Stimulated activated CD8-positive, alpha-beta memory T cell treated with anti-CD3 and anti-CD28 coated beads, Interleukin-7, amount 100 ng/mL, for 1 hour (primary cell): ENCODE measurements at places on chromosomes 3 and 15.

DNA sequence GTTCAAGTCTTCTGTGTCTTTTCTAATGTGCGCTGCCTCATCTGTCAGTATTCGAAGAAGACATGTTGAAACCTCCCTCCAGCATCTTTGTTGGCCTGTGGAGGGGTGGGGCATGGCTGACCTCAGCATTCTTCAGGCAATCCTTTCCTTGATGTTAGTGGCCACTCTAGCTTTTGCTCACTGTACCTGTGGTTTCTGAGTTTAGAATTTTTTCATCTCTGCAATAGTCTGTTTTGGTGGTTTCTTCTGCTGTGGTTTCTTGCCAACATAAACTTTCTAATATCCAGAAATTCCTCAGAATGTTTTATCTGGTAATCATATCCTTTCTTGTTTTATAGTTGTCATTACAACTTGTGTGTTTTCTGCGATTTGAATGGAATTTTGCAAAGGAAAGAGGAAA lies 251.3 kb upstream of the NR2E3 start:
- no peak for DNase-seq

DNA sequence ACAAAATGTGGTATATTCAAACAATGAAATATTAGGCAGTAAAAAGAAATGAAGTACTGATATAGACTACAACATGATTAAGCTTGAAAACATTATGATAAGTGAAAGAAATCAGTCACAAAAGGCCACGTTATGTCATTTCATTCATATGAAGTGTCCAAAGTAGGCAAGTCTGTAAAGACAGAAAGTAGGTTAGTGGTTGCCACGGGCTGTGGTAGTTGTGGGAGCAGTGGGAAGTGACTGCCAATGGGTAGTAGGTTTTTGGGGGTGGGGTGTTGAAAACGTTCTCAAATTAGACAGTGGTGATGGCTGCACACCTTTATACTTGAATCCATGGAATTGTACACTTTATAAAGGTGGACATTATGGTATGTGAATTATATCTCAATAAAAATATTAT lies 12.1 kb downstream of the GALNT15 start:
- DNase-seq: no peak

DNA sequence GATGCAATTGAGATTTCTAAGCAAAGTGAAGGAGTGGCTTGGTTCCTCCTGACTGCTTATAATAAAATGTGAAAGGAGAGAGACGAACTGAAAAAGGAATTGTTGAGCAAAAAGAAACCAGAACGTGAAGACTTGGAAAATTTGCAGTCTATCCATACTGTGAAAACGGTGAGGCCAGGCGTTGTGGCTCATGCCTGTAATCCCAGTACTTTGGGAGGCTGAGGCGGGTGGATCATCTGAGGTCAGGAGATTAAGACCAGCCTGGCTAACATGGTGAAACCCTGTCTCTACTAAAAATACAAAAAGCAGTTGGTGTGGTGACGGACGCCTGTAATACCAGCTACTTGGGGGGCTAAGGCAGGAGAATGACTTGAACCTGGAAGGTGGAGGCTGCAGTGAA lies 56.7 kb upstream of the TSPAN3 start:
- no peak for DNase-seq

DNA sequence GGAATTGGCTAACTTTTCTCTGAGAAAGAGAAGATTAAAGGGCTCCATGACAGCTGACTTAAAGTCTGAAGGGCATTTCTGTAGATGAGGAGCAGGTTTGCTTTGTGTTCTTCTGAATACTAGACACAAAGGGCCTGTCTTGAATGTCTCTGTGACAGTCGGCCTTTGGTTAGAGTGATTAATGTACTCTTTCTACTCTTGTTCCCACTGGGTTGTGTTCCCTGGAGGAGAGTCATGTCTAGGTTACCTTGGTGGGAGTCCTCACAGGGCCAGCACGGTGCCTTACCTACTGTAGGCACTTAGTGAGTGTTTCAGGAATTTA lies 66.1 kb downstream of the MAP2K5 start:
- no peak for DNase-seq

- no peak for DNase-seq
Measured at GRCh38 chr3:42683875-42684598, 1.3 kb upstream of the KLHL40 start.

DNA sequence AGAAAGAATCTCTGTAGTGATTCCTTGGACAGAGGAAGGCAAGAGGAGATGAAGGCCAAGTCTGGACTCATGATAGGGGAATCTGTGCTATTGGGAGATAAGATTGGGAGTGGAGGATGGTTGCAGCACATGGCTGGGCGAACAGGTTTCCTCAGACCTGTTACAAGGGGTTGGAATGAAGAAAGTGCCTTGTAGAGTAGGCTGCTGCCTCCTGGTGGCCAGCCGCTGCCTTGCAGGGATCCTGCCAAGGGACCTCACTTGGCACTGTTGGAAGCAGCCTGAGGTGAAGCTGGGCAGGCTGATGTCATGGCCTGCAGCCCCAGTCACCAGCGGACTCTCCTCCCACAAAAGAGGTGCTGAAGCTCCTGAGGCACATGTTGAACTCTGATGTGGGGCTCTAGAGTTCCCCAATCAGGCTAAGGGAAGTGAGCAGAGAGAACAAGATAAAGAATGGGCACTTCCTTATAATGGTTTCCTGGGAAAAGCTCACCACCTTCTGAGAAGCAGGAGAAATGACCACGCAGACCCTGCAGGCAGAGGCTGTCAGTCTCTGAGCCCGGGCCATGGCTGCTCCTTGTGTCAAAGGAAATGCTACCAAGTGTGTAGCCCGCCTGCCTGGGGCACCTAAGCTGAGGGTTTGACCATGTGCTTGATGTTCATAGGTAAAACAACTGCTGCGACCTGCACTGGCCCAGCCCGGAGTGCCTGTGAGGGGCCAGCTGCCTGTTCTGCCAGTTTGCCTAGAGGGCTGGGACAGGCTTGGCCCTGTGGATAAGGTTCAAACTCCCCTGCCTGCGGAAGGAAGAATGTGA lies 1.6 kb upstream of the TEX264 start:
- peak; percentile 65 for DNase-seq

- no peak for DNase-seq
Measured at GRCh38 chr15:47460795-47461573, 256.3 kb upstream of the SEMA6D start.

DNA sequence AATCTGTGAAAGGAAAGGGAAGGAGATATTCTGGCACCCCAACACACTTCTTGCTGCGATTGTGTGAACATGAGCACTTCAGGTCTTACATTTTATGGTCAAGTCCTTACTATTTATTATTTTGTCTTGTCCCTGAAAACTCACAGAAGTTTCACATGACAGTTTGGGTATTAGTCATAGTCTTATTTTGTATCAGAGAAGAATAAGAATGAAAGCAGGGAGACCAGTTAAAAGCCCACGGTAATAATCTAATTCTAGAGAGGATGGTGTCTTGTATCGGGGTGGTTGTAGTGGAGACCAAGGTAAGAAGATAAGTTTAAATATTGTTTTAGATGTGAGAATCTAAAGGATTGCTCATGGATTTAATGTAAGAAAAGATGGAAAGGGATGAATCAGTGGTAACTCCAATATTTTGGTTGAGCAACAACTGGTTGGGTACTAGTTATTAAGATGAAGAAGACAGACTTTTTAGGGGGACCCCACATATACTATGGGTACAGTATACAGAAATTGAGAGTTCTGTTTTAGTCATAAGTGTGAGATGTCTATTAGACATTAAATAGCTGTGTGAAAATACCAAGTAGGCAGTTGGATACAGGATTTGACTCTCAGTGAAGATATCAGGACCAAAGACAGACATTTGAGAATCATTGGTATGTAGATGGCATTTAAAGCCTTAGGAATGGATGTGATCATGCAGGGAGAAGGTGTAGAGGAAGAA lies 227.6 kb downstream of the MFSD1 start:
- no peak for DNase-seq

DNA sequence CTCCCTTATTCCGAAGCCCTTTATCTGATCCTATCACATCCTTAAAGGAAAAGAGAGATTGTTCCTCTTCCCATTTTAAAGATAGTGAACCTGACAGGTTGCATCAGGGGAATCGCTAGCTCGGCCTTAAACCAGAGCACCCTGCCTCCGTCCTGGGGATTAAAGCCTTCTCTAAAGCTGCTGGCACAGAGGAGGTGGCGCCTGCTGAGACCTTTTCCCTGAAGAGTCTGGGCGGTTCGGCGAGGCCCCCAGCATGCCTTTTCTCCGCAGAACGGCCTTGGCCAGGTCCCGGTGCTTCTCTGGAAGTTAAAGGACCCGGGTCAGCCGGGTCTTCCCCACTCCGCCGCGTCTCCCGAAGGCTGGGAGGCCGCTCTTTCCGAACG lies 593 bp downstream of the FAM219B start:
- DNase-seq: no peak

GRCh38 chr3:97530691-97531090 lies 233.9 kb upstream of the ARL6 start:
- no peak for DNase-seq

DNA sequence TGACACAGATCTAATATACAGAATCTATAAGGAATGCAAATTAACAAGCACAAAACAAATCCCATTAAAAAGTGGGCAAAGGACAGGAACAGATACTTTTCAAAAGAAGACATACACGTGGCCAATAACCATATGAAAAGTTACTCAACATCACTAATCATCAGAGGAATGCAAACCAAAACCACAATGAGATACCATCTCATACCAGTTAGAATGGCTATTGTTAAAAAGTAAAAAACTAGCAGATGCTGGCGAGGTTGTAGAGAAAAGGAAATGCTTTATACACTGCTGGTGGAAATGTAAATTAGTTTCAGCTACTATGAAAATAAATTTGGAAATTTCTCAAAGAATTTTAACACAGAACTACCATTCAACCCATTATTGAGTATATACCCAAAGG lies 50.7 kb downstream of the ADAMTS17 start:
- DNase-seq: no peak
